ENCODE measurements at places on chromosomes 5 and 9. TPM values are rescaled to one million over a fixed set of nuclear protein-coding genes. Genes with fewer than 3 reads are reported as not detected.

DNA sequence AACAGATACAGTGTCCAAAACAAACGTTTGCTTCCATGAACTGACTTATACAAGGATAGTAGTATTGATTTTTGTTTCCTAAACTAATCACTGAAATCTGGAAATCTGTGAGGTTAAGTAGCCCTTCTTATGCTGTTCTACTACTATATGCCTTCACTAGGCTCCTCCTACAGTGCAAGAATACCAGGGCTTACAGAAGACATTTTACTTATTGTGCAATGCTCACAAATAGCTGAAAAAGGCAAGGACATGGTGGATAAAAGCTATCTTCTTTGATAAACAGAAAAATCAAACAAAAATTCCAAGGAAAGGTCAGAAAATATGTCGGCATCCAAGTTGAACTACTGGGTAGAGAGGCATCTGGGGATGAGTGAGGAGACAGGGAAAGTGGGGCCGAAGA, 61.9 kb downstream of the OXCT1 start:
- peaks cover 9% of the 10 kb centered on the region for H3K36me3 ChIP-seq
- no peaks in the 10 kb centered on the region for H3K27me3 ChIP-seq
- H3K27ac ChIP-seq: no peak overlapping the region
- H3K4me1 ChIP-seq: peaks cover 34% of the 10 kb centered on the region
- no peak for DNase-seq
- no peak overlapping the region for H3K4me3 ChIP-seq

GRCh38 chr9:131490514-131490913, 12.2 kb upstream of the POMT1 start:
- no peaks in the 10 kb centered on the region for H3K4me1 ChIP-seq
- H3K36me3 ChIP-seq: peaks cover 59% of the 10 kb centered on the region
- no peak for DNase-seq
- peak overlapping the region; percentile 23 for H3K27ac ChIP-seq

GRCh38 chr9:12993466-12993865, 218.6 kb downstream of the LURAP1L start:
- H3K4me1 ChIP-seq: peaks cover 2% of the 10 kb centered on the region
- DNase-seq: no peak
- no peaks in the 10 kb centered on the region for H3K36me3 ChIP-seq
- H3K27ac ChIP-seq: no peak overlapping the region
- no peak overlapping the region for H3K4me3 ChIP-seq
- H3K27me3 ChIP-seq: no peaks in the 10 kb centered on the region

GRCh38 chr9:116182876-116183275, 29.3 kb downstream of the PAPPA start:
- H3K4me3 ChIP-seq: no peak overlapping the region
- no peak overlapping the region for H3K27ac ChIP-seq
- H3K27me3 ChIP-seq: peaks cover 18% of the 10 kb centered on the region
- no peak for DNase-seq
- peaks cover 4% of the 10 kb centered on the region for H3K4me1 ChIP-seq

Gene SLC6A19
- total RNA-seq: not detected

DNA sequence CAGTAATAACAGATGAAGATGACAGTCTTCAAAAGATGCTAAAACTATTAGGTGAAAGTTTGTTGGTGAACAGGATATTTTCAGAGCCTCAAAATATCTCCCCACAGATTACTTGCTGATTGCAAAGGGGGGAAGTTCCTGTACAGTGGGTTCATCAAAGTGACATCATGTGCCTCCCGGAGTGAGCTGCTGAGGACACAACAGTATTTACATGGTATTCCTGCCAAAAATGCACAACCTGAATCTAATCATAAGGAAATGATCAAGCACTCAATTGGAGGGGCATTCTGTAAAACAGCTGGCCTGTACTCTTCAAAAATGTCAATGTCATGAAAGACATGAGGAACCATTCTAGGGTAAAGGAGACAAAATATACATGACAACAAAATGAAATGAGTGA, 18.9 kb upstream of the GLIS3 start:
- no peak for DNase-seq
- no peak overlapping the region for H3K4me3 ChIP-seq
- no peaks in the 10 kb centered on the region for H3K36me3 ChIP-seq
- H3K4me1 ChIP-seq: no peaks in the 10 kb centered on the region
- no peak overlapping the region for H3K27ac ChIP-seq
- no peaks in the 10 kb centered on the region for H3K27me3 ChIP-seq

Gene SPATA31D3
- not detected for total RNA-seq

DNA sequence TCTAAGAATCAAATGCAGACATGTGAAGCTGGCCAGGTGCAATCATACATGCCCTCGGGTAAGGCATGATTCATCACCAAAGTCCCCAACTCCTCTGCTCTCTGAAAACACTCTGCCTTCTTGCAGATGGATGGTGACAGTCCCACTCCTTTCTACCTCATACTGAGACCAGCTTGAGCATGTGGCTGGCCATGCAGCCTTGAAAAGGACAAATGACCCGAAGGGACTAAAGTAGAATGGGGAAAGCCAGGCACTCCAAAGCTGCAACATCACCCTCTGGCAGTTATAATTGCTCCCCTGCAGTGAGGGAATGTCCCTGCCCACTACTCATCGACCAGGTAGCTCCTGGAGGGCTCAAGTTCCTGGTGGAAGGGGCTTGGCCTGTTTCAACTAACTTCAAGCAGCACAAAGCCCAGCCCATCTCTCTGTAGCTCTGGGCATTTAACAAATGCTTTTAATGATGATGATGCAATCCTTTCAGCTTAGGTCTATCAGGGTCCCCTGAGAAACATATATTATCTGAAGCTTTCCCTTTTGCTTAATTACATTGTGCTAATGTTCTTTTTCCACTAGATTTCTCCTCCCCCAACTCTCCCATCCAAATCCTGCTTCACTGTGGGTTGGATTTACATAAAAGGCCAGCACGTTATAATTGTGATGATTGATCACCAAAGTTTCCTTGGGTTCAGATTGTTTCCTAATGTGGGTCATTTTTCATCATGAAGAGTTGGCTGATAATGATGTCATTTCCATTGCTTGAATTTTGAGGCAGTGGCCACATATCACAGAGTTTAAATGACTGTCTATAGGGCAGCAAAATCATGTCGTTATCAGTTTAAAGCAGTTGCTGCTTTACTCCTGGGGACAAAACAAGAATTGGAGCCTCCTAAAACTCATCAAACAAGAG, 436.5 kb upstream of the SLC30A5 start:
- no peaks in the 10 kb centered on the region for H3K36me3 ChIP-seq
- no peak for DNase-seq
- H3K27me3 ChIP-seq: no peaks in the 10 kb centered on the region

DNA sequence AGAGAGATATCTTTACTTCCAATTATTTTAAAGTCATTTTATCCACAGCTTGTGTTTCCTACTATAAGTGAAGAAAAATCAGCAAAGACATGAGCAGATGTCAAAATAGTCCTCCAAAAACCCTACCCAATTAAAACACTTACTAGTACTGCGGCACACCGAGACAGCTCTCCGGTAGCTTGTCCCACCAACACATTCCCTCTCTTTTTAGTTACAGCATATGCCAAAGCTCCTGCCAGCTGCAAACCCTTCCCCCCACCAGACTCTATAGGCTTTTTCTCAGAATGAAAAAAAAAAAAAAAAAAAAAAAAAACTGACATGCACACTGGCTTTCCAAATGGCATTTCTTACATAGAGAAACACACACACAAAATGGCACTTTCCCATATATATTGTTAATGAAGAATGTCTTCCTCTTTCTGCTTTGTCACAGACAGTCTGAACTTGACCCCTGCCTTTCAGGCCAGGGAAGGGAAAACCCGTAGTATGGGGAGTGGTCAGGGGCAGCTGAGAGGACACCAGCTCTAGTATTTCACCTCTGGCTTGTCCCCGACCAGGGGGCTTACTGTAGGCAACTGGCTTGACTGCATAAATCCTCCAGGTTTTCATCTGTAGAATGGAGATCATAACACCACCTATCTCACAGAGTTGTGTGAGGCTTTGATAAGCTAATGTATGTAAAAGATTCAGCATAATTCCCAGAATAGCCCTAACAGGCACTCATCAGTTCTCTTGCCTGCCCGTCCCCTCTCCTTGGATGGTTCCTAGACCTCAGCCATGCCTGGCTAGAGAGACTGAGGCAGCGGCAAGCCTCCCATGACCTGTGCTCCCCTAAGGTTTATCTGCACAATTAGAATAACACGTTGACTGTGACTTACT, 233.6 kb downstream of the CRB2 start:
- H3K4me3 ChIP-seq: no peak overlapping the region
- H3K27me3 ChIP-seq: no peaks in the 10 kb centered on the region
- H3K27ac ChIP-seq: no peak overlapping the region
- H3K36me3 ChIP-seq: peaks cover 16% of the 10 kb centered on the region
- H3K4me1 ChIP-seq: peaks cover 1% of the 10 kb centered on the region

Measured in mesothelial cell of epicardium (in vitro differentiated cells).